ENCODE measurements at places on chromosomes 2 and 18. TPM values are rescaled to one million over a fixed set of nuclear protein-coding genes. Genes with fewer than 3 reads are reported as not detected.

Gene GREB1
- 1.1 TPM for total RNA-seq

Gene PKDCC
- not detected for total RNA-seq

Gene HOXD11
- not detected for total RNA-seq

Gene SH2D6
- total RNA-seq: 1.6 TPM

Gene FAP
- not detected for total RNA-seq

Gene CCDC74A
- total RNA-seq: 0.38 TPM

Gene ATL2
- total RNA-seq: 64.3 TPM

Gene PNKD
- 33.6 TPM for total RNA-seq
